ENCODE measurements at places on chromosomes 12 and 14.

DNA sequence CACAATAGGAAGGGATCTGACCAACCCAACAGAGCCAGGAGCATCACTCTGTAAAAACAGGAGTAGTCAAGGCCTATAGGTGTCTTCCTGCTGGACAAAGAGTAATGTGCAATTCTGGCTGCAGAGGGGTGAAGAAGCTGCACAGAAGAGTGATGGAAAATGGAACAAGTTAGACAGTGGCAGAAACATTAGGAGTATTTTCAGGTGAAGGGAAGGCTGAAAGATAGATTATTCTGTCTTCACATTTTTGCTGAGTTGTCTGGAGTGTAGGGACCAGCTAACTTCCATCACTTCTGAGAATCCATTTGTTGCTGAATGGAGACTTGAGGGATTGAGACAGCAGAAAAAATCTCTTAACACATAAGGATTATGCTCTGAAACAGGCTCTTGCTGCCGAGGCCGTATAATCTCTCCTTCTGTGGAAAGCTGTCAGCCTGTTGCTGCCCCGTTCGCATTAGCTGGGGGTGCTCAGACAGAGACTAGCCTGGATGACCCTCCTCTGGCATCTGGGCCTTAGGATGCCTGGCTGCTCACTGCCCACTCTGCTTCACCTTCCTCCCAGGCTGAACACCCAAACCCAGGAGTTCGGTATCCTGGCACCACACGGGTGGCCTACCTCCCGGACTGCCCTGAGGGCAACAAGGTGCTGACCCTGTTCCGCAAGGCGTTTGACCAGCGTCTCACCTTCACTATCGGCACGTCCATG lies 3.1 kb upstream of the ARHGEF25 start:
- no peak for DNase-seq

DNA sequence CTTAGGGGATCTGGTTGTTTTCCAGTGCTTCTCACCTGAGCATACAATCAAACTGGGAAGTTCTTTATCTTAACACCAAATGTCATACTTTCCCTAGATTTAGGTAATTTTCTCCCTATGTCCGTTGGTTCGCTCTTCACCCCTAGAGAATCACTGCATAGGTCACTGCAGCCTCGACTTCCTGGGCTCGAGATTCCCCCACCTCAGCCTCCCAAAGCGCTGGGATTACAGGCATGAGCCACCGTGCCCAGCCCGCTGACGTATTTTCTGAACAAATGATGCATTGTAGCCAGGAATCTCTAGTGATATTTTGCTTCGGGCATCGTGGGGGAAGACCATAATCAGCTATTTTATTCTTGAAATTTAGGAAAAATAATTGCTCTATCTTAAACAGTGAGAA lies 1.1 kb upstream of the RPL41 start:
- no peak for DNase-seq

GRCh38 chr14:55427439-55427838 lies 13.0 kb downstream of the TBPL2 start:
- no peak for DNase-seq

DNA sequence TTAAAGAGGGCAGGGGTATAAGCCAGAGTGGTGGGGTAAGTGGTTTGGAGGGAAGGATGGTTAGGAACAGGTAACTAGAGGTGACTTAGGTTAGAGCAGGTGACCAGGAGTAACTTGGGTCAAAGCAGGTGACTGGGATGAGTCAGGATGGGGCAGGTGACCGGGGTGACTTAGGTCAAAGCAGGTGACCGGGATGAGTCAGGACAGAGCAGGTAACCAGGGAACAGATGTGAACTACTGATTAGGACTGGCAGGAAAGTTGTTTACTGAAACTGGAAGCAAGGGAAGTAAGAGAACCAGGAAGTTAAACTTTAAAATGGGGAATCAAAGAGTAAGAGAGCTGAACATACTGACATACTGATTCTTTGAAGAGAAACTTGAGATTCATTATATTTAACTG lies 57.4 kb downstream of the FSCB start:
- no peak for DNase-seq

DNA sequence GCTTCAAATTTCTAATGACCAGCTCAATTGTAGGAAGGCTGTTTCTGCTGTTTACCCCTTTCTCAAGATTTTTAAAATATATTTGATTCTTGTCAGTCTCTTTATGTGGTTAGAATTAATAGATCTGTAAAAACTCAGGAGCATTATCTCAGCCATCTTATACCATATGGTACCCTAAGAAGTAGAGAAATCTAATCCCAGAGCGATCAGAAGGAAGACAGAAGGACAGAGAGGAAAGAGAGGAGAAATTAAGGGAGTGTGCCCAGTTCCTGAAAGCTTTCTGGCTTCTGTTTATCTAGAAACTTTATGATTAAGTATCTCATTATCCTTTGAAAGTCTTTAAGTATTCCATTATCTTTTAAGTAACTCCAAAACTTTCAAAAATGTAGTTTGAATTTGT lies 152.1 kb upstream of the NAV3 start:
- no peak for DNase-seq

Measured in SK-N-SH (cell line).